ACHN (cell line): ENCODE measurements at places on chromosomes 6 and 20.
A peak's percentile ranks its signal among the peaks of the same experiment; 100 is the strongest.

GRCh38 chr20:44834693-44835092 lies 24.3 kb upstream of the RIMS4 start:
- no peak for DNase-seq

GRCh38 chr6:40764726-40765125 lies 177.6 kb upstream of the LRFN2 start:
- DNase-seq = no peak

DNA sequence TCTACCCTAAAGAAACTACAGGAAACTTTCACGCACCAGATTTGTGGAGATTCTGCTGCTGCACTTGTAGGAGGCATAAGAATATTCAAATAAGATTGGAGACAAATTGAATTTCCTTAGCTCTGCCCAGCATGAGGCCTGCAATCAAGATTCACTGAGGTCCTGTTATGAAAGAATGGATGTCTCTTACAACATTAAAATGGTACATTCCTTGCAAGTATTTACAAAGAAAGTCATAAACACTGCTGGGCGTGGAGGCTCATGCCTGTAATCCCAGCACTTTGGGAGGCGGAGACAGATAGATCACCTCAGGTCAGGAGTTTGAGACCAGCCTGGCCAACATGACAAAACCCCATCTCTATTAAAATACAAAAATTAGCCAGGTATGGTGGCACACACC lies 74.0 kb upstream of the MAP3K4 start:
- no peak for DNase-seq

GRCh38 chr20:32600681-32601237 lies 15.6 kb upstream of the NOL4L start:
- DNase-seq = no peak

DNA sequence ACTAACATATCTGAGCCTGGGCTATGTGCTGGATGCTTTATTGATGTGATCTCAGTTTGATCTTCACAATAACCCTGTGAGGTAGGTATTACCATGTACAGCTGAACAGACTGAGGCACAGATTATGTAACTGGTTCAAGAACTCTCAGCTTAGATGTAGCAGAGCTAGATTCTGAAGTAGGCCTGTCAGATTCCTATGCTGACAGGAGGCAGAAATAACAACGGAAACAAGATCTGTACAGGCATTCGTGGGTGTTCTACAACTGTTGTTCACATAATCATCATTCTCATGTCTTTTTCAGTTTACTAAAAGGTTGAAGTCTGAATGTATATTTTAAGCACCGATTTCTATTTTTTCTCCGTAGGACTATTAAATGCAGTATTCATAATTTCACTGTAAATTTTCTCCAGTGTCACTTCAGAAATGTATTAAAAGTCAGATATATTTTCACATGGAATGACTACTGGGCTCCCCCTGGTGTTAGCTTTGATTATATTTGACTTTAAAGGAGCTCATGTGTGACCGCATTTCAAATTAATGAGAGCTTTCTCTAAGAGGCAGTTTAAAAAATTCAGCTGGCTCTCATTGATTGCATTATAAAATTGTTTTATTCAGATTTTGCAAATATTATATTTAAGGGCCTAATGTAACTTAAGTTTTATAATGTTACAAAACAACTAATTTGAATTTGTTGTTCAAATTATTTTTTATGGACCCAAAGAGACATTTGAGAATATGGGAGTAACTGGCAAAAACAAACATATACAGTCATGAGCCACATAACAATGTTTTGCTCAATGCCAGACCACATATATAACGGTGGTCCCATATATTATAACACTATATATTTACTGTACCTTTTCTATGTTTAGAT lies 36.4 kb upstream of the SLC17A4 start:
- DNase-seq = peak; percentile 49

- no peak for DNase-seq
These were observed 201.9 kb downstream of the UBE3D start for GRCh38 chr6:82863781-82864180.

GRCh38 chr6:13256266-13257001 lies 71.9 kb downstream of the TBC1D7 start:
- no peak for DNase-seq

DNA sequence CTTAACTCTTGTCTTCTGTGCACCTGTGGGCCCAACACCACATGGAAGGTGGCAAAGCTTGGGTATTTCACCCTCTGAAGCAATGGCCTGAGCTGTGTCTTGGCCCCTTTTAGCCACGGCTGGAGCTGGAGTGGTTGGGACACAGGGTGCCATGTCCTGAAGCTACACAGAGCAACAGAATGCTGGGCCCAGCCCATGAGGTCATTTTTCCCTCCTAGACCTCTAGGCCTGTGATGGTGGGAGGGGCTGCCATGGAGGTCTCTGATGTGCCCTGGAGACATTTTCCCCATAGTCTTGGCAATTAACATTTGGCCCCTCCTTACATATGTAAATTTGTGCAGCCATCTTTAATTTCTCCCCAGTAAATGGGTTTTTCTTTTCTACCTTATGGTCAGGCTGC lies 620.8 kb downstream of the RFPL4B start:
- DNase-seq = no peak

- no peak for DNase-seq
These were observed 188.5 kb downstream of the ZNF217 start for GRCh38 chr20:53405139-53405538.

DNA sequence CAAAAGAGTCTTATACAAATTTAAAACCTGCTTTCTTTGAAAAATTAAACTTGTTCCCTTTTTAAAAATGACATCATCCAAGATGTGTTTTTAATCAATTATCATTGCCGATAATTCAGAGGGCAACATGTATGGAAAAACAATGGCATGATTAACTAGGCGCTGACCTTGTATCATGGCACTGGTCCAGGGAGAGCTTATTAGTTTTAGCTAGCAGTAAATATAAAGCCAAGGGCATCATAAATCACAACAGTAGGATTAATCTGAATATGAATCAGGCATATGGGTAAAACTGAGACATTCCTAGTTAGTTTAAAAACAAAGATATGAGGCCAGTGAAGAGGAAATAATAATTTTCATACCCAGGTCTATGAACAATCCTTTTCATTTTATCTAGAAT lies 374.0 kb downstream of the HDGFL1 start:
- DNase-seq = no peak

- no peak for DNase-seq
These were observed 19.7 kb downstream of the LAMA5 start for GRCh38 chr20:62347445-62347844.
